ENCODE measurements at places on chromosomes 4 and X.

- DNase-seq = no peak
Measured at GRCh38 chr4:123618606-123619005, 222.0 kb downstream of the SPRY1 start.

DNA sequence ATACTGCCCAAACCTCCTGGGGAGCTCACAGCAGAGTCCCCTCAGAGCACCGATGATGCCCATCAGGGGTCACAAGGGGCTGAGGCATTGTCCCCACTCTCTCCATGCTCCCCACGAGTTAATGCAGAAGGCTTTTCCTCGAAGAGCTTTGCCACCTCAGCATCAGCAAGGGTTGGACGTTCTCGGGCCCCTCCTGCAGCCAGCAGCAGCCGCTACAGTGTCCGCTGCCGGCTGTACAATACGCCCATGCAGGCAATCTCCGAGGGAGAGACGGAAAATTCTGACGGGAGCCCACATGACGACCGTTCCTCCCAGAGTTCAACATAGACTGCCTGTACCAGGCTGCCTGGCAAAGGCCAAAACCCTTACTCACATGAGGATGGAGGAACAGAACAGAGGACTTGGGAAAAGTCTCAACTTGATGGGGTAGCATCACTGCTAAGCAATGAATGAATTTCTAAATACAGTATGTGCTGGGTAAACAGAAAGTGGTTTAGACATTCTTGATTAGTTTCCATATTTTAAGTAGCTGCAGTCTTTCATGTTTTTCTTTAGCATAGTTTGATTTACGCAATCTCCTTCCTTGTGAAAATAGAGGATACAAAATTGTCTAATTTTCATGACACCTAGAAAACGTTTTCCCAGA is 5.0 kb upstream of the SCML1 start:
- DNase-seq = no peak

- DNase-seq = peak; percentile 14
Measured at GRCh38 chr4:183229397-183229796, 90.7 kb downstream of the CLDN22 start.

- DNase-seq = no peak
Measured at GRCh38 chr4:2798399-2799223, 5.7 kb downstream of the SH3BP2 start.

GRCh38 chr4:89358935-89359638 is 51.5 kb upstream of the GPRIN3 start:
- DNase-seq = no peak

DNA sequence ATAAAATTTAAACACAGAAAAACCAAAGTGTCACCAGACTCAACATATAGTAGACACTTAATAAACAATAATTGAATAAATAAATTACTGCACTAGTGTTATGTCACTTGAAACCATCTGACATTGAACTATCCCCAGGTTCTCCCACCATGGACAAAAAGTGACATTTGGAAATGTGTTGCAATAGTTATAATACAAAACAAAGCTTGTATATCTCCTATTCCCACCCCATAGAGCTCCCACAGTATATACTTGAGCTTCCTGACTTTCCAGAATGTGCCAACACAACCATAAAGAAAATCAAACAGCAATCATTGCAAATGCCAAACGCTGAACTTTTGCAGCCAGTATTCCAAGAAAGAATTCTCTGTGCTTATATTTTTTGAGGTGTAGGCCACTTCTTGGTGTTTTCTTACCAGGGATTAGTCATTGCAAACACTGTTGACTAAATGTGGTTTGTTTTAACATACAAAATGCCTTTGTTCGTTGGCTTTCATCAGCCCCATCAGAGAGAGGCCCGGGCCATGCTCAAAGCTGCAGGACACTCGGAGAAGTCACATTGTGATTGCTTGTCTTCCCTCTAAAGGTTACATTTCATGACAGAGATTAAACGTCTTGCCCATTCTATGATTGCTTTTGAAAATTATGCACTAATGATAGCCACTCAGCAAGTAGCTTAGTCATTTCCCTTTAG is 33.8 kb downstream of the PPARGC1A start:
- no peak for DNase-seq

DNA sequence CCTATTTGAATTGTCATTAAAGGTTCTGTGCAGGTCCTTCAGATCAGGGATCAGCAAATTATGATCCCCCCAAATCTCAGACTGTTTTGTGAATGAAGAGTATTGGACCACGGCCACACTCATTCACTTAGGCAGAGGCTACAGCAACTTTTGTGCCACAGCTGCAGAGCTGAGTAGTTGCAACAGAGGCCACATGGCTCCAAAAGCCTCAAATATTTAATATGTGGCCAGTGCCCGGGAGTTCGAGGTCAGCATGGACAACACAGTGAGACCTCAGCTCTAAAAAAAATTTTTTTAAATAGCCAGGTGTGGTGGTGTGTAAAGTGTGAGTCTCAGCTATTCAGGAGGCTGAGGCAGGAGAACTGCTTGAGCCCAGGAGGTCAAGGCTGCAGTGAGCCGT is 100.7 kb downstream of the NSUN7 start:
- DNase-seq = no peak

- DNase-seq = no peak
Measured at GRCh38 chrX:129782706-129783105, 3.0 kb downstream of the SASH3 start.

GRCh38 chrX:111395149-111395548 is 16.8 kb downstream of the DCX start:
- no peak for DNase-seq

- no peak for DNase-seq
Measured at GRCh38 chr4:113122066-113122465, 72.6 kb downstream of the ANK2 start.

- peak; percentile 83 for DNase-seq
Measured at GRCh38 chr4:126701756-126702155, 931.0 kb upstream of the INTU start.

- DNase-seq = no peak
Measured at GRCh38 chr4:38154252-38154651, 194.1 kb downstream of the PTTG2 start.

GRCh38 chrX:121457096-121457495 is 409.7 kb downstream of the GLUD2 start:
- no peak for DNase-seq

DNA sequence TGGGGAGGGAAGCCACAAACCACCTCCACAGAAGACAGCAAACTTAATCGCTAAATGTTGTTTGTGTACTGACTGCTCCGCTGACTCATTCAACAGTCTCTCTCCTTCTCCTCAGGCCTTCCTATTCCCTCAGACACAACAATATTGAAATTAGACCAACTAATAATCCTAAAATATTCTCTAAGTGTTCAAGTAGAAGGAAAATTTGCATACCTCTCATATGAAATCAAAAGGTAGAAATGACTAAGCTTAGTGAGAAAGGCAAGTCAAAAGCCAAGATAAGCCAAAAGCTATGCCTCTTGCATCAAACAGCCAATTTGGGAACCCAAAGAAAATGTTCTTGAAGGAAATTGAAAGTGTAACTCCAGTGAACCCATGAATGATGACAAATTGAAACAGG is 75.7 kb upstream of the ARHGAP24 start:
- DNase-seq = no peak

GRCh38 chr4:168353746-168354145 is 35.2 kb upstream of the DDX60 start:
- no peak for DNase-seq

DNA sequence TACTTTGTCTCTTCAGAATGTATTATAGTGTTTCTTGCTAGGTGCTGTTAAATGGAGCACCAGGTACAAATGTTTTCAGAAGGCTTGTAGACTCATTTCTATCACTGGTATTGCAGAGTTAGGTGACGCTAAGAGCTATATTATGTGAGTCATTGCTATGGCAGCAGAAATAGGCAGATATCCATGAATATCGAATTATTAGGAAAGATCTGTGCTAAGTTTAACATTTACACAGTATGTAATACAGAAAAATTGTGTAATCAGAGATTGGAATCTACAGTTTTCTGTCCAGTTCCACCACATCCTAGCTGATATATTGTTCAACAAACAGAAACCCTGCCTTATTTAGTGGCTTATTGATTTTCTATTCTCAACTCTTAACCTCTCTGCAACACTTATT is 1025.5 kb downstream of the STIM2 start:
- no peak for DNase-seq

DNA sequence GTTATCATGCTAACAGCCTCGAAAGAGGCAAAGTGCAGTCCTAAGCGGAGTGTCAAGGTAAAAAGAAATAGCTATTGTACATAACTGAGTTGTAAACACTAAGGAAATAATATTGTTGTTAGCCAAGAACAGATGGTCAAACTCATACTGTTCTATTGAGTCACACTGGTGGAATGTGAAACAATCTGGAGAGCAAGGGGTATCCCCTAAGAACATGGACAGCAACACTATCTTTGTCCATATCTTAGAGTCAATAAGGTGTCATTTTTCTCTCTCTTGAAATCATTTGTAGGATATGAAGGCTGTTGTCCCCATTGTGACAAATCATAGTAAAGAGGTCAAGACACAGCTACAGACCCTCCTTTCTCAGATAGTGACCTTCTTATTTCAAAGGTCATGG is 4.5 kb upstream of the PDGFC start:
- DNase-seq = no peak

DNA sequence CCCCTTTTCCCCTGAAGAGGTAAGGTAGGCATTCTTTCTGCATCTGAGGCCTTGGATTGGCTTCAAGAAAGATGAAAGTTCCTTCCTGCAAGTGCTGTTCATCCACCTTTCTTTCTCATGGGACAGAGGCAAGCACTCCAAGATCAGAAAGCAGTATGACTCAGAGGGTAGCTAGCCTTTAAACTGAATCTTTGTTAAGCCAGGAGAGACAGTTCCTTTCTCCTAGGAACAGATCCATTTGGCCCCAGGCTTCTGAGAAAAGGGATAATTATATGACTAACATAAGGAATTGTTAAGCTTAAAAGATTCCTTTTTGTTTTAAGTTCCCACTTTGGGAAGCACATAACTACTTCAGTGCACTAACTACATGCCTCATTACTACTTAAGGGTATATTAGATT is 192.0 kb downstream of the PPP3CA start:
- peak; percentile 48 for DNase-seq

- DNase-seq = no peak
Measured at GRCh38 chr4:22019676-22020075, 71.1 kb upstream of the KCNIP4 start.

GRCh38 chr4:169999923-170000322 is 26.3 kb downstream of the MFAP3L start:
- no peak for DNase-seq

DNA sequence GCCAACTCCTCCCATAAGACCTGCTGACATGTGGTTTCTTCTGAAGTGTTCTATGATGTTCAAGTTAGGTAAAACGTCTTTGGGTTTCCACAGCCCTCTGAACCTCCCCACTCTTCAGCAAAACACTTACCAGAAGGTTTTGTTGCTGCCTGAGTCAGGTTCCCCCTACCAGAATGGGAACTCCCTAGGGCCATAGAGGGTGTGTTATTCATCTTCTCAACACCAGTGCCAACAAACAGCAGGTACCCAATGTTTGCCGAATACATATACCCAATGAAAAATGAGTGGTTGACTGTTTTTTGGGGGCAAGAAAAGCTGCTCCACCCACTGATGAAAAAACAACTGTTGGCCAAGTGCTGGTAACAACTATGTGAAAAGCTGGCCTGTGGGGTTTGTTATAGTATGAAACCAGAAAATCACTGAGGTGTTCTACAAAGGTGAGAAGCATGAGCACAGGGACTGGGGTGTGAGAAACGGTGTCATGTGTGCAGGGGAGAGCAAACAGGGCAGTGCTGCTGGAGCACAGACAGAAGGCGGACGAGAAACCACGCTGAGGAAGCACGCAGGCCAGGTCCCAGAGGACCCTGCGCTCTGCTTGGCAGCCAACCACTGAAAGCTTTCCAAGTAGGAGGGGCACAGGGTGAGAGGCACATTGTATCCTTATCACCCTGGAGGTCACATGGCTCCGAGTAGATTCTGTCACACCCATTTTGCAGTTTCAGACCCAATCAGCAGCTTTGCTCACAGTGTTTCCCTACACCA is 28.8 kb downstream of the ATP8A1 start:
- no peak for DNase-seq

- DNase-seq = no peak
Measured at GRCh38 chr4:187732524-187732923, 263.0 kb upstream of the ZFP42 start.

DNA sequence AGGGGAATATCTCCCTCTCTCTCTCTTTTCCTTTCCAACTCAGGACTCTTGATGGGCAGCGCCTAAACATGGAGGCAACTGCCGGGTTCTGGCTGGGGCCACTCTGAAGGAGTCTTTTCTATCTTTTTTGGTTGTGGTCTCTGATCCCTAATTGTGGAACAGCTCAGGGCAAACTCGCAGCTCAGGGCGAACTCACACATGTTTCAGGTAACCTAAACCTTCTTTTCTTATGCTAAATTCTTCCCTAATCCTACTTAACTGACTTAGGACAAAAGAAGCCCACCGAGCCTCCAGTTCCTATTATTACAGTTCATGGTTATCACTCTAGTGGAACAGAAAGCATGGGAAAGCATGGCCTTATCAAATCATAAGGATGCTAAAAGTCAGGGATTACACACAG is 21.3 kb downstream of the ETDA start:
- no peak for DNase-seq

GRCh38 chr4:2284934-2285612 is 23.2 kb upstream of the MXD4 start:
- peak; percentile 29 for DNase-seq

DNA sequence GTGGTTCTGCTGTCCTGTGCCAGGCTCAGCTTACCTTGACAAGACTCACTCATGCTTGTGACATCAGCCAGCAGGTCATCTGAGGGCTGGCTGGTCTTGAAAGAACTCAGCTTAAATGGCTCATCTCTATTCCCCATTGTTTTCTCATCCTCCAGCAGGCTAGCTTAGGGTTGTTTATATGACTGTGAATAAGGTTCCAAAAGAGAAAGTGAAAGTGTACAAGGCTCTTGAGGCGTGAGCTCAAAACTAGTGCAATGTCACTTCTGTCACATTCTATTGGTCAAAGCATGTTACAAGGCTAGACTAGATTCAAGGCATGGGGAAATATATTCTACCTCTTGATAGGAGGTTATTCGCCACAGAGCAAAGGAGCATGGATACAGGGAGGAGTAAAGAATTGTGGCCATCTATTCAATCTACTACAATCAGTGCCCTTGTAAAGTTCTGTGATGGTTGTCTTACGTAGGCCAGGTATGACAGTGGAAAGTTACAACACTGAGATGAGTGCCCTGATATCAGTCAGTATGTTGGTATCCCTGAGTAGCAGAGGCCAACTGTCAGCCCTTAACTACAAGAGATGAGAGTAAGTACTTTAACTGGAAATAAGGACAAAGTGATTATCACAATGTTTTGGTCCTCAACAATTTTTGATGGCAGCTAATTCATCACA is 19.8 kb upstream of the TMLHE start:
- no peak for DNase-seq

DNA sequence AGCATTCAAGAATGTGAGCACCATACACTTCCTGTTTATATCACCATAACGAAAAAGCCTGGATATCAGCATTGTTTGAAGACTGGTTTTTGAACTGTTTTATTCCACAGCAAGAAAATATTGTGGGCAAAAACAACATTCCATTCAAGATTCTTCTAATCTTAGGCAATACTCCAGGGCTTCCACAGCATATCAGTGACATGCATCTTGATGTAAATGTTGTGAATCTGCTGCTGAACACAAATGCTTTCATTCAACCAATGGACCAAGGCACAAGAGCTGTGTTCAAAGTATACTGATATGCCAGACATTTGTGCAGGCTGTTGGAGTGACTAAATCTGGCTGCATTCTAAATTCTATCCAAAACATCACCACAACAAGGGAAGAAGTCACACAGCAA is 260.1 kb upstream of the ETNPPL start:
- no peak for DNase-seq

- no peak for DNase-seq
Measured at GRCh38 chr4:3239998-3240920, 8.7 kb upstream of the MSANTD1 start.

All from GM04504 (cell line).